ENCODE measurements at places on chromosomes 12 and 14. TPM values are rescaled to one million over a fixed set of nuclear protein-coding genes. Genes with fewer than 3 reads are reported as not detected.

The DNAL1 gene
- total RNA-seq = 21.9 TPM

The MAP3K9 gene
- 14.3 TPM for total RNA-seq

The IL22 gene
- not detected for total RNA-seq

The GPR162 gene
- total RNA-seq = 52.6 TPM

The IKZF4 gene
- total RNA-seq = 6.1 TPM

The KLRC4 gene
- total RNA-seq = 0.25 TPM

The PKP2 gene
- 6.4 TPM for total RNA-seq

The HPD gene
- total RNA-seq = not detected

The RGS6 gene
- 7.6 TPM for total RNA-seq

The OTOGL gene
- 0.25 TPM for total RNA-seq

The TMEM121 gene
- 20.2 TPM for total RNA-seq

The MYF5 gene
- total RNA-seq = not detected

The SERPINA10 gene
- not detected for total RNA-seq

The SLC10A1 gene
- total RNA-seq = not detected

The EMP1 gene
- 5.2 TPM for total RNA-seq

The ITGA7 gene
- 9.1 TPM for total RNA-seq

The C12orf50 gene
- total RNA-seq = not detected

The GZMH gene
- not detected for total RNA-seq

The TSHR gene
- total RNA-seq = 0.25 TPM

The BRI3BP gene
- 17.2 TPM for total RNA-seq

The PGF gene
- 1.7 TPM for total RNA-seq

The FGF23 gene
- not detected for total RNA-seq

The MAP1LC3B2 gene
- 1.2 TPM for total RNA-seq

The PLD4 gene
- 1.2 TPM for total RNA-seq

The KRT78 gene
- not detected for total RNA-seq

The RIPK3 gene
- total RNA-seq = 0.25 TPM

All from temporal lobe (tissue), 4 donors.